ENCODE measurements at places on chromosomes 7 and 10. TPM values are rescaled to one million over a fixed set of nuclear protein-coding genes. Genes with fewer than 3 reads are reported as not detected.

Gene FEZF1
- not detected for polyA plus RNA-seq

Gene SORCS1
- polyA plus RNA-seq, result 18.3 TPM

DNA sequence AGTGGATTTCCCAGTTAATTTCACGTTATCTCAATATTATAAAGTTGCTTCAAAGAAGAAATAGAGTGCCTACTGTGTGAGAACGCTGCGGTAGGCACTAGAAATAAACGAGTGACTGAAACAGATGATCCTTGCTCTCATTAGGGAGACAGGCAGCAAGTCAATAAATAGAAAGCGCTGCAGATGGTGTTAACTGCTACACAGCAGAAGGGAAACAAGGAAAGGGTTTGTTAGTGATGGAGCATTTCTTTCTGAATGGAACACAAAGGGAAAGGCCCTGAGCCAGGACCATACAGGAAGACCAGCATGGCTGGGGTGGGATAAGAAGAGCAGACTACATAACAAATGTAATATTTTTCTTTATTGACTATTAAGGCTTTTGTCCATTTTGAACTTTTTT lies 235.2 kb downstream of the MALRD1 start:
- DNase-seq, result no peak

DNA sequence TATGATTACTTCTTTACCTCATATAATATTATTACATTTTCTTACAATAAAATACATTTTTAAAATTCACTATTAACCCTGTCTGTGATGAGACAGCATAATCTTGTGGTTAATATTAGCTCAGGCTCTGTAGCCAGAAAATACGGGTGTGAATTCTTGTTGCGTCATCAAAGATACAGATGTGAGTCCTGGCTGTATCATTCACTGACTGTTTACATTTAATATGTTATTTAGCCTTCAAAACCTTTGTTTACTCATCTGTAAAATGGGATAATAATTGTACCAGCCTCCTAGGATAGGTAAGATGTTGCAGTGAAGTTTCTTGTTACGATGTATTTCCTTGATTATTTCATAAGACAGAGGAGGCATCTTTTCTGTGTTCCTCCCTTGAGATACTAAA lies 184.7 kb upstream of the PRPS1L1 start:
- DNase-seq, result no peak

Measured in left kidney (tissue), 8 donors.